ENCODE measurements at places on chromosomes 5 and 9.

DNA sequence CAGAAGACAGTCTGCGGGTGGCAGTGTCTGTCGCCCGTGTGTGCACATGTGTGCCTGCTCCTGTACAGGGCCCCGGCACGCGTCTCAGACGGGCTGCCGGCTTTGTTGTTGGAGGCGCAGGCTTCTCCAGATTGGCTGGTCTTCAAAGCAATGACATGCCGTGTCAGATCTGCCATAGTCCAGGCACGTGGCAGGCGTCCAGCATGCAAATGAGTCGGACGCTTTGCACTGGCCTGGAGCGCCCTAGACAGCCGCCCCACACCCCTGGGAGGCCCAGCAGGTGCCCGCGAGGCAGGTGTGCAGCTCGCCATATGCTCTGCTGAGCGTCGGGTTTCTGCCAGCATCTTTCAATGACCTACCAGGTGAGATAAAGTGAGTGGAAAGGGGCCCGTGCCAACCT is 71.5 kb downstream of the GADD45G start:
- no peak for DNase-seq

DNA sequence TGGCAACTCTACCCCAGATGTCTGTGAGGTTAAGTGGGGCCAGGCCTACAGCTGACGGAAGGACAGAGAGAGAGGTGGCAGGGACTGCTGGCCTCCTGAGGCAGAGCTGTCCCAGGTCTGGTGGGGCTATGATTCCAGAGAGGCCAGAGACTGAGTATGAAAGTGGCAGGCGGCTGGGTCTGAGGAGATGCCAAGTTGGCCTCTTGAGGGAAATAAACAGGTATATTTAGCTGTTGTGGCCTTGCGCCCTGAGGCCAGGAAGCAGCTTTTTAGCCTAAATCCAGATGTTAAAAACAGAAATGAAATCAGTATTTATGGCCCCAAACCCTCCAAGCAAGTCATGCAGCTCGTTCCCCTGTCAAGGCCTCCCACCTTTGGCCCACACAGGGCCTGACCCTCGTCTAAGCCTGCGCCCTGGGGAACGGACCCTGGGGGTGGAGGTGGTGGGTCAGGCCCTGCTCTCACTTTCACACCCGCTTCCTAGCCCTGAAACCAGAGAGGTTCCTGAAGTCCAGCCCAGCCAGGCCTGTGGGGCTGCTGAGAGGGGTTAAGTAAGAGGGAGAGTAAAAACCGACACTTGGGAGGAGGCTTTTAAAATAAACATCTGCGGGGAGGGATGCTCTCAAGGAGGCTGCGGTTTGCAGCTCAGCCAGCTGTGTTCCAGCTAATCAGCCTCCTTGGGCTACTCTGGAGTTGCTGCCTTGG is 18.7 kb downstream of the PCDHGC5 start:
- DNase-seq = no peak

DNA sequence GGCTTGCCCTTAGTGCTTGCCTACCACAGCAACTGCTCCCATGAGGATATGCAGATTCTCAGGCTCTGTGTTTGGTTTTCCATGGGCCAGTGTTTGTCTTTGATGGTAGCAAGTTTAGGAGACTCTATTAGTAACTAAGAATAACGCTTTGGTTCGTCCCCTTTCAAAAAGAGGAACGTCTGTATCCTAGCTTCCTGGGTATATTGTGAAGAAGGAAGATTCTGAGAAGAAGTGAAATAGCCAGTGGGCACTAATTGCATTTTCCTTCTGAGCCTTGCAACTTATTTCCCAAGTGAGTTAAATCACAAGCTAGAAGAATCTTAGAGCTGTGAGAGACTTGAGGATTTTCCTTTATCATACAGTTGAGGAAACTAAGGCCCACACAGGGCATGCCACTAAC is 376.8 kb downstream of the PIK3R1 start:
- no peak for DNase-seq

DNA sequence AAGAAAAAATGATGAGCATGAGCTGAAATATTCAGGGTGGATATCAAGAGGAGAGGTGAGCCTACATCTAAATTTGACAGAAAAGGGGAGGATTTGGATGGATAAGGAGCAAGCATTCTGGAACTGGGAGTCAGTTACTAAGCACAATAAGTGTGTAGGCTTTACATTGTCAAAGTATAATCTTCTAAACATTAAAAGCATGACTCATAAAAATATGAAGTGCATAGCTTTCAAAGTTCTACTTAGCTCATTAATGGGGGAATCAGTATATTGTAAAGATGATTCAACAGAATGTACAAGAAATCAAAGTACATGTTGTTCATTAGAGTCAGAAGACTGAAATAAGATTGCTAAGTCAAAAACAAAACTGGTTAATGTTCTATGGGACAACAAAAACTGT is 248.0 kb upstream of the GAS1 start:
- no peak for DNase-seq

DNA sequence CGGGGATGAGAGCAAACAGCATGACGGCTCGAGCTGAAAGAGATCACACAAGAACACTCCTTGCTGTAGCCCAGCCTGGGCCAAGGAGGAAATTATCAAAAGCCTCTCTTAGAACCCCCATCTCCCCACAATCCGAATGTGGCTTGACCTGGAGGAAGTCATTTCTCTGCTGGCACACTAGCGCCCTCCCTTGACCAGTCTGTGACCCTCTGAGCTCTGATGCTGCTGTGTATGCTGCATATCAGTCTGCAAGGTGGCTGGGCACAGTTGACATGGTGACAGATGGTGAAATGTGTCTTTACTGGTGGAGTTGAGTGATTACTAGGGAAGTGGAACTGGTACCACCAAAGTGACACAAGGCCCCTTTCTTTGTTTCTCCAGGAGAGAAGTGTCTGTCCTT is 3.3 kb downstream of the SLC46A2 start:
- no peak for DNase-seq

DNA sequence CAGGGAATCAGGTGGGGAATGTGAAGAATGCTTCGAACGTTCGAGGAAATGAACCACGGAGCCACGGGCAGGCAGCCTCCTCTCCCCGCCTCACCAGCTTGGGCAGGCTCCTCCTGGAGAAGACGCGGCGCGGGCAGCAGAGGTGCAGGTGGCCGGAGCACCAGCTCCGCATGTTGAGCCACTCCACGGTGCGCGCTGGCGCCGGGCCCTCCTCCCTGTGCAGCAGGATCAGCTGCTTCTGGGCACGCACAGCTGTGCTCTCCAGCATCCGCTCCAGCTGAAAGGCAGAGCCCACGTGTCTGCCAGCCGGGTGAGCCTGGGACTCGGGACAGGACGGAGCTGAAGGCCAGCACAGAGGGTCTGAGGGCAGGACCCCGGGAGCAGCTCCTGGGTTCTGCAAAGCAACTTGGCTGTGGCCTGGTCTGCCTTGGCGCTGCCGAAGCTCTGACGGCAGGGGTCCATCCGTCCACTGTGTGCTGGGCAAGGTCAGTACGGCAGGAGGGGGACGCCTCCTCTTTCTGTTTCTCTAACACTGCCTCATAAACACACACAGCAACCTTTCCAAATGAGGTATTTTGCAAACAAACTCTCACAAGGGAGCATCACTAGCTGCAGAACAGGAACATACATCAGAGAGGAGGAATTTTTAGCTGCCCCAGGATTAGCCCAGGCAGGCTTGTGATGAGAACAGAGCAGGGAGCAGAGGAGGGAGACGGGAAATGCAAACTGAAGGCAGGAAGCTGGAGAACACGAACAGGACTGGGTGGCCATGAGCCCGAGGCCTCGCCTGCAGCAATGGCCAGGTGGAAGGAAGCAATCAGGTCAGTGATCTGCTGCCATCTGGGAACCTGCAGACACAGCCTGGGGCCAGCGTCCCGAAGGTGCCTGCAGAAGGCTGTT is 20.1 kb upstream of the NSMF start:
- no peak for DNase-seq

DNA sequence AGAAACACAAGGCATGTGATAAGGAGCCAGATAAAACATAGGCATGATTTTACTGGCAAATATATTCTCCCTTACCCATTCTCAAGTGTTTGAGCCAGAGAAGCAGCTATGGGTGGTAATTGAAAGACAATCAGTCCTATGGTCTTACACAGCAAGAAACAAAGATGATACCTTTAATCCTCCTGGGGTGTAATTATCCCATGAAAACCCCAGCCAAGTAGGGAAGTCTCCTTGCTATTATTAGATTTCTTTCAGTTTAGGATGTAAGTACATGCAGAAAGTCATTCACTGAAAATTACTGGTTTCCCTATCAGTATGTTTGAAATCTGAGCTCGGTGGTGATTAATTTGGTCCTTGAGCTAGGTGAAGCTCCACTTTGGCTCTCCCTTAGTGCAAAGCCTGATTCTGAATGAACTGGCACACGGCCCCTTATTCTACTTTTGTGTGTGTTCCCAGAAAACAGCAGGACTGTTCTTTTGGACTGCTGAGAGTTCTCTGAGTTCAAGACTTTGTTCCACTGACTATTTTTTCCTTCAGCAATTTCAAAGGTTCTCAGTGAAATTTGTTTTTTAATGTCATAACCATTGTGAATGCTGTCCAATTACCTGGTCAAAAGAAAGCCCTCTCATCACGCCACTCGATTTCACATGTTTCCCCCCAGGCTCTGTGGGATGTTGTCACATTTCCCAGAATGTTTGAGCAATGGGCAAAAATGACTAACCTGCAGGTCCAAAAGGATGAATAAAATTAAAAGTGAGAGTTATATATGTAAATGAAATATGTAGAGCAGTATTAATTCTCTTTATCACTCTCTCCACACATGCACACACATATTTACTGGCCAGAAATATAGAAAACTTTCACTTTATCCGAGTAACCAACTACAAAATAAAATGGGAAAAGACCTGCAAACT is 343.0 kb downstream of the RAB3C start:
- no peak for DNase-seq

- DNase-seq = no peak
Observed at GRCh38 chr9:97321691-97322090, 14.2 kb downstream of the CCDC180 start.

GRCh38 chr5:41509399-41510175 is 814 bp downstream of the PLCXD3 start:
- DNase-seq = no peak

DNA sequence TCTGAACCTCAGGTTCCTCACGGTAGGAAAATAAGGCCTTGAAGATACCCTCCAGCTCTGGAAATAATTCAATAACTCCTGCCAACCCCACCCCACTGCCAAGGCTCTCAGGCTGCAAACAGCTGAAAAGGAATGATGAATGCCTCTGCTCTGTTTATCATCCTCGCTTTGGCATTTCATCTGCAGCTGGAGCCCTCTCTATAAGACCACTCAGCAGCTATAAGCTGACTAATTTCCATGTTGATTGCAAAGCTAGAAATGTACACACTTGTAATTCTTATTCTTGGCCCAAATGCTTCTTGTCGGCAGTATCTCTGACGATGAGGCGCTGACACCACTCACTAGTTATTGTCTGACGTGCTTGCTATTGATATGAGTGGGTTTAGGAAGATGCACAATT is 408.4 kb upstream of the NMUR2 start:
- no peak for DNase-seq

Measured in stimulated activated CD8-positive, alpha-beta memory T cell treated with anti-CD3 and anti-CD28 coated beads, Interleukin-15, amount 100 ng/mL, for 24 hours (primary cell).